SW480 (cell line): ENCODE measurements at places on chromosomes 12 and 14.

- DNase-seq = no peak
Measured at GRCh38 chr12:101655393-101655792, 42.0 kb upstream of the CHPT1 start.

- no peak for DNase-seq
Measured at GRCh38 chr14:85281921-85282320, 248.0 kb upstream of the FLRT2 start.

- DNase-seq = no peak
Measured at GRCh38 chr12:34334538-34334937, 312.2 kb downstream of the ALG10 start.

GRCh38 chr14:65359503-65359902 is 53.0 kb upstream of the FUT8 start:
- peak; percentile 35 for DNase-seq

DNA sequence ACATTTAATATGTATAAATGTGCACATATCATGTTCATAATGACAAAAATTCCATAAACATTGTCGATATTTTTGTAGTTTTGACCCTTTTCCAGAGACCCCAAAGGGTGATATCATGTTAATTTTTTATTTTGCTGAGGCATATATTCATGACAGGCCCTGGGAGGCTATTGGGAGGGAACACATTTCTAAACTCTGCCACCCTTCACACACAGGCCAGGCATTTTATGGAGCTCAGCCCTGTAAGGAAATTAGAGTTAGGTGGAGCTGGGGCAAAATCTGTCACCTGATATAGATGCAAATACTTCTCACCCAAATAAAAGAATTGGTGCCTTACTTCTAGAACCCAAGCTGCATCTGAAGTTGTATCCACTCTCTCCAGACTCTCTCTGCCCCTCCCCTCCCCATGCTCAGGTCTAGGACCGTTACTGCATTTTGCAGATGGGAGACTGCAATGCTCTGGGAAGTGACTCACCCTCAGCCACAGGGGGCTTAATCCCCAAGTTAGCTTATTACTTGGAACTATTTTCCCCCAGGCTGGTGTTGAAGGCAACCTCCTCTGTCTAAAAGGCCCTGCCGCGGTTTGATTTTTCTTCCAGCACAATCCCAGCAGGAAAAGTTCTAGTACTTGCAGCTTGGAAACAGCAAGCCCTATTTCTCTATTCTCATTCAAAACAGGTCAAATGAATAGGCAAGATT is 238.9 kb downstream of the EMP1 start:
- no peak for DNase-seq

DNA sequence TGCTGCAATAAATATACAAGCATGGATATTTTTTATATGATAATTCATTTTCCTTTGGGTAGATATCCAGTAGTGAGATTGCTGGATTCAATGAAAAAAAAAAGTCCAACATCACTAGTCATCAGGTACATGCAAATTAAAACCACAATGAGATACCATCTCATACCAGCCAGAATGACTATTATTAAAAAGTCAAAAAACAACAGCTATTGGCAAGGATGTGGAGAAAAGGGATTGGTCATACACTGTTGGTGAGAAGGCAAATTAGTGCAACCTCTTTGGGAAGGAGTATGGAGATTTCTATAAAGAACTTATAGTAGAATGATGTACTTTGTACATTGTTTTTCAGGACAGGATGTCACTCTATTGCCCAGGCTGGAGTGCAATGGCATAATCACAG is 531.2 kb upstream of the MGAT4C start:
- DNase-seq = no peak

DNA sequence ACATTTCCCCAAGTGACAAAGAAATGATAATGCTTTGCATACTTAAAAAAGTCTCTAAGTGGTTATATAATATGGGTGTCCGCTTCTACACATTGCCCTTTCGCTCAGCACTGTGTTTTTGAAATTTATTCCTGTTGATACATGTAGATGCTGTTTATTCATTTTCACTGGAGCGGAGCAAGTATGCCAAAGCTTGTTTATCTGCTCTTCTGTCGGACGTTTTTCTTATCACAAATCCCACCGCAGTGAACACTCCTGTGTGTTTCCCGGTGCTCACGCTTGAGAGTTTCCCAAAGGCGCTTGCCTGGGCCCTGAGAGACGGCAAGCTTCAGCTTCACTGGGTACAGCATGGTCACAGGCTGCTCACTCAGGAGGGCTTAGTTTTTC is 50.2 kb downstream of the TPCN1 start:
- DNase-seq = no peak
